Motor neuron (in vitro differentiated cells): ENCODE measurements at places on chromosomes 5 and 9.
A peak's percentile ranks its signal among the peaks of the same experiment; 100 is the strongest.

- ATAC-seq, result no peak
These were observed 12.9 kb downstream of the ABCA1 start for GRCh38 chr9:104915049-104915448.

GRCh38 chr5:57939771-57940170 lies 457.2 kb upstream of the ACTBL2 start:
- ATAC-seq, result no peak

DNA sequence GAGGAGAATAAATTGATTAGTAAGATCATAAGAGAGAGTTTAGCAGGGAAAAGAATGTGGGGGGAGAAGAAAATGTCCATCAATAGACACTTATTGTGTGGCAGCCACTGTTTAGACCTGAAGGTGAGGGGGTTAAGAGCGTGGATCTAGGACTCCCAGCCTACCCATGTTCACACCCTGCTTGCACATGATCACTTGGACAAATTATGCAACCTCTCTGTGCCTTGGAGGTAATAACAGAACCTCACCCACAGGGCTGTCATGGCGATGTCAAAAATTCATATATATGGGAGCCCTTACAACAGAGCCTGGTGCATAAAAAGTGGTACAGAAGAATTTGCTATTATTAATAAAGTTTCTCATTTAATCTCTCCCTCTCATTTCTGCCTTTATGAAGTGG lies 86.0 kb upstream of the EQTN start:
- ATAC-seq, result no peak

GRCh38 chr5:43560128-43560527 lies 3.3 kb upstream of the PAIP1 start:
- no peak for ATAC-seq

DNA sequence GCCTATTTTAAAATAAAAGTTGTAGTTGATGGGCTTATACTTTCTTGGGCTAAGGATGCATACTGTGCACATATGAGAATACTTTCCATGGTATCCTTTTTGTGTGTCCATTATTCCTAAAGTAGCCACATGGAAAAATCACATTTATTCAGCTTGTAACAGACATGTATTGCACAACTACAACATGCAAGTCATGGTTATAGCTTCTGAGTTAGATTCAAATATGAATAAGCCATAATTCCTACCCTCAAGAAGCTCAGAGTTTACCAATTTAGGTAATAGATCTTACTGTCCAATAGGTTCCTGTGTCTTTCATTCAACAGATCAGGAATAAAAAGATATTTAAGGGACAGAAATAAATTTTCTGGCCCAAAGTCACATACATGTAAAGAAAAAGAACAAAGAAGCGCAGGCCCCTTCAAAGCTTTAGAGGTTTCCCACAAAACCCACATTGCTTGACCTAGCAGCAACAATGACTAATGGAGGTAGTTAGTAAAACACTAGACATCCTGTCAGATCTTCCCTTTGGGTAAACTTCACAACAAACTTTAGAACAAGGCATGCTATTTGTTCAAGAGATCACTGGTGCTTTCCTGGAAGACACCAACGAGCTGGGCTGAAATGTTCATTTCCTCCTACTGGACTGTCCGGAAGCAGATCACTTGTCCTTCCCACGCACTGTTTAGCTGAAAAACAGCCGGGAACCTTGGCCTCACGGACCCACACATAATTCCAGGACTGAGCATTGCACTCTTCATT lies 78.4 kb upstream of the ITGA1 start:
- no peak for ATAC-seq

- no peak for ATAC-seq
These were observed 39.7 kb upstream of the NIPBL start for GRCh38 chr5:36836831-36837230.

DNA sequence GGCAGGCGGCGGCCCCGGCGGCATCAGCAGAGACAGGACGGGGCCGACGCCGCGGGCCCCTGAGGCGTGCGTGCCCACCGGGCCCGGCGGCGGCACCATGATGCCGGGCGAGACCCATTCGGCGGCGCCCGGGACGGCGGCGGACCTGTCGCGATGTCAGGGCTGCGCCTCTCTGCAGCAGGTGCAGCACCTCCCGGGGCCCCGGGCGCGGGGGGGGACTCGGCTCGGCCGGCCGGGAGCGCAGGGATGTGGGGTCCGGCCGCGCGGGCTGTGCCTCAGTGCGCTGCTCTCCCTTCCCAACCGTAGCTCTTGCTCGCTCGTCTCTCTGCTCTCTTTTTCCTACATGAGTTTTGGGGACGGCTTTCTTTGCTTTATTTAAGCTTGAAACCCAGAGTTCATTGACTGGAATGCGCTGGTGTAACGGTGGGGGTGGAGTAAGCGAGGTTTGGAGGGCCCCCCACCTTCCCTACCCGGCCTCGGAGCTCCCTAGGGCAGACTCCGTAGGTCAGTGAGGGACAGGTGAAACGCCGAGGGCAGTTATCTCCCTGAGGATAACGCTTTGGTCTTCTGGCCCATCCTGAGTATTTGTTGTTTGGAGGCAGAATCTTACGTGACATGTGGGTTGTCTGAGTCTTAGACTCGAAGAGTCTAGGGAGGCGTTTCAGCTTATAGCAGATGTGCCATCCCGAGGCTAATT lies 490 bp downstream of the ICE1 start:
- ATAC-seq, result no peak

DNA sequence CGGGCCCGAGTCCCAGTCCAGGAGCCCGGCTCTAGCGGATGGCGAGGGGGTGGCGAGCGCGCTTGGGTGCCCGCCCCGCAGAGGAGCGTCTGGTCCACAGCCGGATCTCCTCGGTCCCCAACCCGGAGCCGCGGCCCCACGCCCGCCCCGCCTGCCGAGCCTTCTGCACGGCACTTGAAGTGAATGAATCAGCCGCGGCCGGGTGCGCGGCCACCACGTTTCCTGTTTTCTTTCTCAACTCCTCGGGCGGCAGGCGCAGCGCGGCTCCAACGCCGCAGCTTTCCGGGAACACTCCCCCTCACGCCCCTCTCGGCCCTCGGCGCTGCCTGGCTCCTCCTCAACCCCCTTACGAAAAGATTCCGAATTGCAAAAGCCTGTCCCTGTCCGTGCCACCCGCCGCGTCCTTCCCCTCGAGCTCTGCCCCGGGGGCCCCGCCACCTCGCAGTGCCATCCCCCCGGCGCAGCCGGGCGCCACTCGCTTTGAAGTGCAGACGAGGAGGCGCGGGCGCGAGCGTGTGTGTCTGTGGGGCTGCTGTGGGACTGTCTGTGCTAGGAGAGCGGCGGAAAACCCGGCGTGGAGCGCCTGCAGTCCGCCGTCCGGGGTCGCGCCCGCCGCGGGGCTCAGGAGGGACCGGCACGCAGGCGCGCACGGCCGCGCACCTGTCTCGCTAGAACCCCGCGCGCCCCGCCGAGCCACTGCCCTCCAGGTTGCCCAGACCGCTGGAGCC lies 456.6 kb downstream of the RAB3C start:
- ATAC-seq, result peak; percentile 57

GRCh38 chr9:14373706-14374105 lies 59.8 kb upstream of the NFIB start:
- no peak for ATAC-seq

- ATAC-seq, result no peak
These were observed 42.8 kb upstream of the MAST4 start for GRCh38 chr5:66553368-66553912.

- no peak for ATAC-seq
These were observed 317.5 kb downstream of the PIK3R1 start for GRCh38 chr5:68533051-68533450.

- no peak for ATAC-seq
These were observed 1059.8 kb upstream of the DMAC1 start for GRCh38 chr9:8859416-8859815.

DNA sequence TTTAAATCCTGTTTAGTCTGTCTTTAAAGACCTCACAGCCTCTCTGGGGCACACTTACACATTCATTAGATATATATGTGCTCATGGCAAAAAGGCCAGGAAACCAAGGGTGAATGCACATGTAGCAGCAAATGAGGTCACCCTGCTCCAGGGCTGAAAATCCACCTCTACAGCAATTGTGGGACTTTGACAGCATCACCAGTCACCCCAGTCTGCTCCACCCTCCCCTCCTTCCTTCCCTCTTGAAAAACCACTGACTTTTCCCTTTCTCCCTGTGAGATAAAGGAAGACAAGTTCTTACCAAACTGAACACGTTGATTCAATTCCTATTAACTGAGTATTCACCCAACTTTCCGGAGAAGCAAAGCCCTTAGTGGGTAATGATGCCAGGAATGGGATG lies 15.2 kb upstream of the SH3RF2 start:
- ATAC-seq, result no peak
